ENCODE measurements at places on chromosomes 11 and 22.

- DNase-seq = no peak
Measured at GRCh38 chr11:73859671-73860070, 17.0 kb downstream of the COA4 start.

- DNase-seq = no peak
Measured at GRCh38 chr22:37497062-37497599, 10.9 kb upstream of the MFNG start.

- DNase-seq = no peak
Measured at GRCh38 chr11:31959716-31960115, 131.2 kb upstream of the RCN1 start.

- no peak for DNase-seq
Measured at GRCh38 chr11:61844909-61845565, 16.9 kb downstream of the FADS2 start.

Data from CD8-positive, alpha-beta T cell (primary cell).